SW480 (cell line): ENCODE measurements at places on chromosomes 6 and 20.
A peak's percentile ranks its signal among the peaks of the same experiment; 100 is the strongest.

GRCh38 chr6:8170245-8170644, 67.9 kb upstream of the EEF1E1 start:
- no peak for DNase-seq

DNA sequence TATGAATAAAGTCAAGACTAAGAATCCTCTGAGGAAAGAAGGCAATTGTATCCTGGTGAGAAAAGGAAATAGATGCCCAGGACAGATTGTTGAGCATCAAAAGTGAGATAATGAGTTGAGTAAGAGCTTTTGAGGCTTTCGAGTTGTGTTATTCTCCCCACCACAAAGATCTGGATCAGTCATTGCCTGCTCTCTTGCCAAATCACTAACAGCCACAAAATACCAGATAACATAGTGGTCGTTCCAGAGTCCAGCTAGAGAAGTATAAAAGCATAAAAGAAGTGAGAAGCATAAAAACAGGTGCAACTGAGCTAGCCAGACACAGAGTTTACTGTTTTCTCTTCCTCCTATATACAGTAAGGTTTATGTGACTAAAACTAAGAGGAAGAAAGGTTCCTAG, 4.9 kb downstream of the SPINT4 start:
- no peak for DNase-seq

DNA sequence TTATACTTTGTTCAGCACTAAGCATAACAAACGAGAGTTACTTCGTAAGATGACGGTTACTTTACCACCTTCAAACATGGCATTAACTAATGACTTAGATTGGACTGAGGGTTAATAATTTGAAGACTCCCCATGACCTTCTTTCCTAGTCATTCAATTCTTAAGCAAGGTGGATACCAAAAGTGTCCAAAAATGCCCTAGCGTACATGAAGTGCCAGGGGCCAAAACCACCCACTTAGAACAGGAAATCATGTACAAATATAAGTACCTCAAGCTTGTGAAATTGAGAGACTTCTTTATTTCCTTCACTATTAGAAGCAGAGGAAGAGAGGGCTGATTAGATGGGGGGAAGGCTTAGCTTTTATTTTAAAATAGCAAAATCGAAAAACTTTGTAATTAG, 166.4 kb downstream of the ATXN1 start:
- DNase-seq, result no peak

DNA sequence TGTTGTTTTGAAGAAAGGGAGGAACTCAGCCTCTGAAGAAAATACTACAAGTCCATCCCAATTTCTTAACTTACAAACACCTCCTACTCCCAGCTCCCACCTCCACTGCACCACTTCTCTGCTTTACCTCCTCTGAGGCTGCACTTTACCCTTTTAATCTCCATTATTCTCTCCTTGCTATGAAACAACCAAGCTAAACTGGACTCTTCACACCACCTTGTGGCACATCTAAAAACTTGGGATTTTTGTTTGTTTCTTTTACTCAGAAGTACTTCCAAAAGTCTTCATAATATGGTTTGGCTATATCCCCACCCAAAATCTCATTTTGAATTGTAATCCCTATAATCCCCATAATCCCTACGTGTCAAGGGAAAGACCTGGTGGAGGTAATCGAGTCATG, 142.2 kb downstream of the MOXD1 start:
- DNase-seq, result no peak

GRCh38 chr6:26071135-26071534, 16.1 kb upstream of the HFE start:
- DNase-seq, result no peak

DNA sequence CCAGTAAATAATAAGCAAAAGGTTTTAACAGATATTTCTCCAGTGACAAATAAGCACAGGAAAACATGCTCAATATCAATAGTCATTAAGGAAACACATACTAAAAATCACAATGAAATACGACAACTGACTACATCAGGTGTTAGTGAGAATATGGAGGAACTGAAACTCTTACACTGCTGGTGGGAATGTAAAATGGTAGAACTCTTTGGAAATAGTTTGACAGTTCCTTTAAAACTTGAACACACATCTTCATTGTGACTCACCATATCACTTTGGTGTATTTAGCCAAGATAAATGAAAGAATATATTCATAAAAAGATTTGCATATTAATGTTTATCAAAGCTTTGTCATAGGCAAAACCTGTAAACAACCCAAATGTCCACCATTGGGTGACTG, 11.3 kb upstream of the MAP3K5 start:
- no peak for DNase-seq

DNA sequence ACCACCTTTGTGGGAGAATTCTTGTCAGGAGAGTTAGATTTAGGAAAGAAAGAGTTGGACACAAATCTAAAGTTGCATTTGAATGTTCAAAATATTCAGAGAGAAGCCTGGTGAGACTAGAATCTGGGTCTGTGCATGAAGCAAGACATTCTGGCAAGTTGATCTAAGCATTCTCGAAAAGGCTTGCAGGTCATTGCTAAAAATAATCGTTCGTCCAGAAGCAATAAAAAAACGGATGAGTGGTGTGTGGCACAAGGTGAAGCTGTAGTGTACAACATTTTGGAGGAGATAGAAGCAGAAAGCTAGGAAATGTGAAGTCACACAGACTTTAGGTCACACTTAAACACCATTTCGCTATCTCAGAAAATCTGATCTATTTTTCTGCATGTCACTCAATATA, 114.9 kb upstream of the IFNGR1 start:
- DNase-seq, result no peak

DNA sequence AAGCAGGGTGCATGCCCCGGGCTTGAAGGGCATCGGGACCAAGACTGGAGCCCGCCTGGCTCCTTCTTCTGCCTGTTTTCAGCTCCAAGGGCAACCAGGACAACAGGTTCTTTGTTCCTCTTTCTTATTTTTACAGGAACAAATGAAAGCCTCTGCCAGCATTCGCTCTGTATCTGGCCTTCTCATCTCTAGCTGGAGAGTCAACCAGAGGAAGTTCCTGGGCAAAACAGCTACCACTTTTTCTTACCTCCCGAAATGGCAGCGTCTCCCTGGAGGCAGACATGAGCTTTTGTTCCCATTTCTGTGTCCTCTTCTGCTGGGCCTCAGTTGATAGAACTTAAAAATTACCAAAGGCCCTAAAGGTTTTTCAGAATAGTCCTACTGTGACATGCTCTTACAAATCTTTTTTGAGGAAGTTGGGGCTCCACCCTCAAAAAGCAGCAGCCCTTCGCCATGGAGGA, 74.1 kb upstream of the NAA20 start:
- DNase-seq, result no peak

- no peak for DNase-seq
Measured at GRCh38 chr6:82908661-82909060, 157.0 kb downstream of the UBE3D start.

DNA sequence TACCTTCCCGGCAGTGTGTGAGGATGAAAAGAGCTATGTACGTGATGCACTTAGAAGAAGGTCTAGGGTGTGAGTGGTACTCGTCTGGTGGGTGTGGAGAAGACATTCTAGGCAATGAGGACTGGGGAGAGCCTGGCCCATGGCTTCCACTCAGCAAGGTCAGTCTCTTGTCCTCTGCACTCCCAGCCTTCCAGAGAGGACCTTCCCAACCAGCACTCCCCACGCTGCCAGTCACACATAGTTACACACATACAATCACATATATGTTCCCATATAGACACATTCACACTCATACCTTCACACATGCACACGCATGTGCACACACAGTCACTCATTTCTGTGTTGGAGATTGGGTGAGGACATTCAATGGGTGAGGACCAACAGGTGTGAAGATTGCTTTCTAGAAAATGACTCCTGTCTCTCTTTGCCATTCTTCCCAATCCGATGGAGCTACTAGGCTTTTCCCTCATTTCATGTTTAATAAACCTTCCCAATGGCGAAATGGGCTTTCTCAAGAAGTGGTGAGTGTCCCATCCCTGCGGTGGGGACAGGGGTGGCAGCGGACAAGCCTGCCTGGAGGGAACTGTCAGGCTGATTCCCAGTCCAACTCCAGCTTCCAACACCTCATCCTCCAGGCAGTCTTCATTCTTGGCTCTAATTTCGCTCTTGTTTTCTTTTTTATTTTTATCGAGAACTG, 30.4 kb downstream of the SRSF3 start:
- DNase-seq, result no peak

- no peak for DNase-seq
Measured at GRCh38 chr6:138242987-138243592, 24.8 kb upstream of the PBOV1 start.

DNA sequence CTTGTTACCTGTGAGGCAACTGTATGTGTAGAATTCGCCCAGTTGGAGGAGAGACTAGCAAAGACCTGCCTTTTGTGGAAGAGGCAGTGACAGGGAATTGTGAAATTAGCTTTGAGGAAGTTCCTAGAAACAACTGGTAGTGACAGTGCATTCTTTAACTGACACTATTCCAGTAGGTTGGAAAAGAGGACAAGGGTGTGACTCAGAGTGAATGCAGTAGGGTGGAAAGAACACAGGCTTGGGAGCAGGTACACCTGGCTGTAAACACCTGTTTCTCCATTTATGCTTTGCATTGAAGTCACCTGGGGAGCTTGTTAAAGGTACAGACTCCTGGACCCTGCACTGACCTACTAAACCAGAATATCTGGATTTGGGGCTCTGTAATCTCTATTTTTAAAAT, 295.7 kb downstream of the PHACTR1 start:
- DNase-seq, result peak; percentile 14

- DNase-seq, result no peak
Measured at GRCh38 chr20:11608736-11609135, 309.0 kb upstream of the BTBD3 start.

DNA sequence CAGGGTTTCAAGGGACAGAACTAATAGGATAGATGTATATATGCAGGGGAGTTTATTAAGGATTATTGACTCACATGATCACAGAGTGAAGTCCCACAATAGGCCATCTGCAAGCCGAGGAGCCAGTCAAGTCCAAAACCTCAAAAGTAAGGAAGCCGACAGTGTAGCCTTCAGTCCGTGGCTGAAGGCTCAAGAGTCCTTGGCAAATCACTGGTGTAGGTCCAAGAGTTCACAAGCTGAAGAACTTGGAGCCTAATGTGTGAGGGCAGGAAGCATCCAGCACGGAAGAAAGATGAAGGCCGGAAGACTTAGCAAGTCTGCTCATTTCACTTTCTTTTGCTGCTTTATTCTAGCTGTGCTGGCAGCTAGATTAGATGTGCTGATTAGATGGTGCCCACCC, 128.0 kb downstream of the TNFRSF21 start:
- no peak for DNase-seq

GRCh38 chr6:82705579-82705978, 342.0 kb downstream of the TPBG start:
- no peak for DNase-seq

- no peak for DNase-seq
Measured at GRCh38 chr6:40249935-40250334, 315.7 kb upstream of the MOCS1 start.

- DNase-seq, result no peak
Measured at GRCh38 chr6:116812051-116812650, 16.7 kb downstream of the GPRC6A start.

DNA sequence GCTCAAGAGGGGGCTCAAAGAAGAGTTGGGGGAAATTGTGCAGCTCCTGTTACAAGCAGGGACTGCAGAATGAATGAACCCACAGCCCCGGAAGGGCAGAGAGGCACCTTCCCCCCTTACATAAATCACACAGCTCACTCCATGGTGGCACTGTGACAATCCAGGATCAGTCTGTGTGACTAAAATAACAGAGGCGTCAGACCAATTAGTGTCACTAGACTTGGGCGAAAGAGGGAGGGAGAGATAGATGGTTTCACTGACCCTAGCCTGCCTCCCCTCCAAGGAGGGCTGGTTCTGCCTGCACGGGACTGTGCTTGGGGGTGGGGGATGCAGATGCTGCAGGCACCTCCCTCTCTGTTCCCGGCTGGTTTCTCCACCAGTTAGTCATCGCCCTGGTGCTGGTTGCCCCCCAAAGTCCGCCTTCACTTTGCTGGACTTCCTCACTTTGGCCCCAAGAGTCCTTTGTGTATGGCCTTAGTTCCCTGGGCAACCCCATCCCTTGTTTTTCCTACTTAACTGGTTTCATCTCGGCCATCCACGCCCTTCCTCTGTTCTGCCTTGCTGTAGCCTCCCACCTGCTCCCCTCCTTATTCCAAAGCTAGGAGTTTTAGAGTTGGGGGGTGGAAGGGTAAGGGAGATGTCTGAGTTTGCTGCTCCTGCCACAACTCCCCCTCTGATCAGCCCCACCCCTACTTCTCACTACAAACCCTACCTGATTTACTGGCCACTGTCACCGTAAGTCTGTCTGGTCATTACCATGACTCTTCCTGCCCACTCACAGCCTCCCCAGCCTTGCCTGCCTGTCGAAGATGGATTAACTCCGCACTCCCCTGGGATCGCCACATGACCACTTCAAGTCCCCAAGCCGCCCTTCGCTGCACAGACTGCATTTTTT, 17.7 kb downstream of the CCDC167 start:
- DNase-seq, result no peak

- no peak for DNase-seq
Measured at GRCh38 chr20:13873831-13874230, 89.0 kb downstream of the NDUFAF5 start.

DNA sequence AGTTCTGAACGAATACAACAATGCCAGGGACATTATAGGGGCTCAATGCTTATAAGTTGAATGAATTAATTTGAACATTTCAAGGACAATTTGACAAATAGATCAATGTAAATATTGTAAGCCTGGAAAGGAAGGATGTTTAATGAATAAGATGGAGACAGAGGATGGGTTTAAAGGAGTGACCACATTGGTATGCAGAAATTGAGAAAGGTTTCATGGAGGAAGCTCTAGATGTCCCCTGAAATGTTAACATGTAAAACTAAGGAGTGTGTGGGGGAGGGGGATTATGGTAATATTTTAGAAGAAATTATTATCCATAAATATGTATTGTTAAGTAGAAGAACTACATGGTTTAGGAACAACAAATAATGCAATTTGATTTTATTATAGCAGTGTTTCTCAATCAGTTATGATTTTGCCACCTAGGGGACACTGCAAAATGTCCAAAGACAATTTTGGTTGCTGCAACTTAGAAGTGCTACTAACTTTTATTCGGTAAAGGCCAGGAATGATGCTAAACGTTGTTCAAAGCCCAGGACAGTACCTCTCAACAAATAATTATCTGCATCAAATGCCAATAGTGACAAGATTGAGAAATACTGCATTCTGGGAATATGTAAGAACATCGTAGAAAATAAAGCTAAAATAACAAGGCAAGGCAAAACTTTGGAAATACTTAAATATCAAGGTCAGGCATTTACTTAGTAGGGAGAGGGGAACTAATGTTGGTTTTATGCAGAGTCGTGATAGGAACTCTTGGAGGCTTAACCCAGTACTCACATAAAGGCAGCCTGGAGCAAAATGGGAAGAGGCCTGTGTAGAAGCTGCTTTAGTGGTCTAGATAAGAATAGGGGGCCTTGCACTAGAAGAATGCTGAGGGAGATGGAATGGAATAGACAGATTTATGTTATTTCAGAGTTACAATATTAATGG, 686.9 kb upstream of the CITED2 start:
- no peak for DNase-seq

- DNase-seq, result no peak
Measured at GRCh38 chr20:61659246-61659993, 406.3 kb downstream of the TAF4 start.
